Activated T-cell treated with anti-CD3 and anti-CD28 coated beads for 1 hour (primary cell): ENCODE measurements at places on chromosomes 3 and 15.
A peak's percentile ranks its signal among the peaks of the same experiment; 100 is the strongest.

DNA sequence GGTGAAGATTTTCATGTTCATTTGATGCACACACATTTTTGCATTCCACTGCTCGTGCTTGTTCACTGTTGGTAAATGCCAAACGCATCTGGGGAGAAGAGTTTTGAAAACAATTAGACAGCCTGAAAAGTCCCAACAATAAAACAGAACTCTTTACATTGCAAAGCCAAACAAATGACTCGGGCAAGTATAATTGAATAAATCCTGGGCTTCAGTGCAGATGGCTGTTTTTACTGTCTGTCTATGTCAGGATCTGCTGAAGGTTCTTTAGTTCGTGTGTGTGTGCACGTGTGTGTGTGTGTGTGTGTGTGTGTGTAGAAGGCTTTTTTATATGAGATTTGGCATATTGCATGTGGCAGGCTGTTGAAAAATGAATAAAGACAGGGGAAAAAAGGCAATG, 277.5 kb upstream of the CDIN1 start:
- no peak for DNase-seq

GRCh38 chr3:117017135-117017894, 307.7 kb downstream of the TUSC7 start:
- DNase-seq: no peak

DNA sequence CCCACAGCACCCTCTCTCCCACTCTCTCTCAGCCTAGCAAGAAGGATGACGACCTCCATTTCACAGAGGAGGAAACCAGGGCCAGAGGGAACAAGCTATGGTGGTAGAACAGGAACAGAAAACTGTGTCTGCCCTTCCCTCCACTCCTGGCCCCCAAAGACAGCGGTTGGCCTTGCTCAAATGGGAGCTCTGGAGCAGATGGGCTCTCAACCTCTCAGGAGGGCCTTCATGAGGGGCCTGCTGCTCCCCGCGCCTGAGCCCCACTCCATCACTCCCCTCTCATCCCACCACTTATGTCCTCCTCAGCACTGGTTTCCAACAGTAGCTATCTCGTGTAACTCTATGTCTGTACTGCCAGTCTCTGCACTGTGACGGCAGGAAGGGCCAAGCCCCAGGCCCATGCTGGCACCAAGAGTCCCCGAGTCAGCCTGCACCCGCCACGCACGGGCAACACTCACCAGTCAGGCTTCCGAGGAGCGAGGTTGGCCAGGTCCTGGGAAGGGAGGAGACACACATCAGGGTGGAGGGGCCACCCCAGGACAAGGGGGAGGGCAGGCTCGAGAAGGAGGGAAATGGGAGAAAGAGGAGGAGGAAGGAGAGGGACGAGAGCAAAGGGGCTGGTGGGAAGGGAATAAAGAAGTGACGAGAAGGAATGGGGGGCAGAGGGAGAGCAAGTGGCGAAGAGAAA, 45.5 kb downstream of the PTH1R start:
- DNase-seq: no peak

DNA sequence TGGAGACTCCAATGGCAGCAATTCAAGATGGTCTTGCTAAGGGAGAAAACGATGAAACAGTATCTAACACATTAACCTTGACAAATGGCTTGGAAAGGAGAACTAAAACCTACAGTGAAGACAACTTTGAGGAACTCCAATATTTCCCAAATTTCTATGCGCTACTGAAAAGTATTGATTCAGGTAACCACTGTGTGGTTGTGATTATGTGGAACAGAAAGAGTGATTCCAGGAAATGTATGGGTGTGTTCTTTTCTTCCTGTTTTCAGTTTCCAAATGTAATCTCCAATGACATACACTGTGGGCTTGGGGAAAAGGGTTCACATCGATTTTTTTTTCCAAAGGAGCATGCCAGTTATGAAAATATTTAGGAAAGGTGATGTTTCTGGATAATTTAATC, 10.9 kb downstream of the SCG3 start:
- DNase-seq: no peak

- DNase-seq: peak; percentile 58
These were observed 1.9 kb downstream of the KLF13 start for GRCh38 chr15:31328428-31328968.

GRCh38 chr3:191307341-191307740, 21.9 kb upstream of the CCDC50 start:
- DNase-seq: no peak

- DNase-seq: no peak
These were observed 15.9 kb upstream of the CHST2 start for GRCh38 chr3:143103652-143104051.

GRCh38 chr3:71208211-71209095, 375.1 kb downstream of the FOXP1 start:
- DNase-seq: no peak

GRCh38 chr3:119643528-119643927, 16.9 kb downstream of the POPDC2 start:
- DNase-seq: no peak

DNA sequence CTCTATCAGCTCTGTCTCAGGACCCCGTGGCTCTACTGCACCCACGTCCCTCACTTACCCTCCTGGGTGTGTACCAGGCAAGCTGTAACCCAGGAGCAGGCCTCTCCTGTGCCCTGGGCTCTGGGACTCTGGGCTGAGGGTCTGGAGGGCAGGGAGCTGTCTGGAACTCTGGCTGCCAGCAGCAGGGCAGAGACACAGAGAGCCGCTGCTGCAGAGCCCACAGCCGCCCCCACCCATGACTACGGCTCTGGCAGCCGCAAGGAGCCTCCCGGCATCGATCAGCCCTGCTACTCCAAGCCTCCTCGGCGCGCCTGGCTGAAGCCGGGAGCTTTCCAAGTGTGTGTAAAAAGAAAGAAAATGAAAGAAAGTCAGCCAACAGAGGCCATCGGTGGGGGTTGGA, 103.7 kb upstream of the ATP2B2 start:
- DNase-seq: no peak

DNA sequence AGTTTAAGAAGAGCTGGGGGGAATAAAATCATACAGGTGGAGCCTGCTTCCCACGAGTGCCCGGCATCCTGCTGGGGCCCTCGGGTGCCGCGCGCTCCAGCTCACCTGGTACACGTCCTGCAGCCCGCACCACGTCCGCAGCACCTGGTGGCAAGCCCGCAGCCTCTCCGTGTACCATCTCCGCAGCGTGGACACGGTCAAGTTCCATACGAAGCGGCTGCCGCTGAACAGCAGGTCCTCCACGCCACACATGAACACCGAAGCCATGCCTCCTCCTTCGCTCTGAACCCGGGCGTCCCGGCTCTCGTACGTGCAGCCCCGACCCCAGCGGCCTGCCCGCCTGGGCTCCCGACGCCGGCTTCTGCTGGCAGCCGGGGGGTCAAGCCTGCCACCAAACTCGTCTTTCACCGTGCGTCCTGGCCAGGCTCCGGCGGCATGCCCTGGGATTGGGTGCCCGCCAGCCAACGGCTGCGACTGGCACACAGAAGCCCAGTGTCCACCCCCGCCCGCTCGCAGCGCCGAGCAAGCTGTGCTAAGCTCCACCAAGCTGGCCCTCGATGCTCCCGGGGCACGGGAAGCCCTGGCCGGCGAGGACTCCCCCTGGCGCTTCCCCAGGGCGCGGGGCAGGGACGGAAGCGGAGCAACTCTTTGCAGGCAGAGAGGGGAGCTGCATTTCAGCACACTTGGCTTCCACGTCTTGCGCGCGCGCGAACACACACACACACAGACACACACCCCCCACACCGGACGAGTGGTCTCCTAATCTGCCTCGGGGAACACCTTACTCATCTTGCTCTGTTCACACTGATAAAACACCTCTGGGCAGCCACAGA, at the start of gene FRMD4B:
Gene FRMD4B, minus strand, starts transcription at position 366 of the 833 bp plus-strand sequence. Its CDS starts 99 bp downstream, at position 267.
- no peak for DNase-seq

- no peak for DNase-seq
These were observed 386.6 kb upstream of the THBS1 start for GRCh38 chr15:39194106-39194830.

GRCh38 chr3:174541708-174542315, 317.3 kb upstream of the NAALADL2 start:
- DNase-seq: no peak

DNA sequence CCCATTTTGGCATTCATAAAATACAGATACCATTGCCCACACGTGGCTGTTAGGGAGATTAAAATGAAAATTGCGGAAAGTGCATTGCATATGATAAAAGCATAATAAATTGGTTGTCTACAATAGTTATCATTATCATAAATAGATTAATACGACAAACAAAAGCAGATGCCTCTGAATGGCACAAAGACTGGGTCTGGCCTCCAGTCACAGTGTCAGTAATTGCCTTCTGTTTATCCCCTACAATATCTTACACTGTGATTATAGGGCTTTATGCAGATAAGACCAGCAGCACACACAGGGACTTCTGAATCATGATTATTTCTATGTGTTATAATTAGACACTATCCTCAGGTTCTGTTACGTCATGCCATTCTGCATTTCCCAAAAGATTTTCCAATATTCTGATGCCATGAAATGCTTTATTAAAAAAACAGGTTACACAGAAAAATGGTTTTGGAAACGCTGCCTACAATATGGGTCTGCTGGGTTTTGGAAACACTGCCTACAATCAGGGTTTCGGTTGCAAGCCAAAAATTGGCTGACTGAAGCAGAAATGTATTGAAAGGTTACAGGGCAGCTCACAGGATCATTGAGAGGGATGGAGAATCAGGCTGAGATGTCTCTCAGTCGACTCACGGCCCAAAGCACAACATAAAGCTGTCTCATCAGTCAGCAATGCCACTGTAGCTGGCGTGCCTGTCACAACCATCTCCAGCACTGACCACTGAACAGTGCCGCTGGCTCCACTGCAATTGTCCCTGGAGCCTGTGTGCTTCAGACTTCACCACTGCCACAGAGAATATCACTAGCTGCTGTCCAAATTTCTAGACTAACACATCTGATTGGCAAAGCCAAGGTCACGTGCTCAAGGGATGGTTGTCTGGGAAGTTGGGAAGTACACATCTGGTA, 248.1 kb downstream of the ERC2 start:
- no peak for DNase-seq

DNA sequence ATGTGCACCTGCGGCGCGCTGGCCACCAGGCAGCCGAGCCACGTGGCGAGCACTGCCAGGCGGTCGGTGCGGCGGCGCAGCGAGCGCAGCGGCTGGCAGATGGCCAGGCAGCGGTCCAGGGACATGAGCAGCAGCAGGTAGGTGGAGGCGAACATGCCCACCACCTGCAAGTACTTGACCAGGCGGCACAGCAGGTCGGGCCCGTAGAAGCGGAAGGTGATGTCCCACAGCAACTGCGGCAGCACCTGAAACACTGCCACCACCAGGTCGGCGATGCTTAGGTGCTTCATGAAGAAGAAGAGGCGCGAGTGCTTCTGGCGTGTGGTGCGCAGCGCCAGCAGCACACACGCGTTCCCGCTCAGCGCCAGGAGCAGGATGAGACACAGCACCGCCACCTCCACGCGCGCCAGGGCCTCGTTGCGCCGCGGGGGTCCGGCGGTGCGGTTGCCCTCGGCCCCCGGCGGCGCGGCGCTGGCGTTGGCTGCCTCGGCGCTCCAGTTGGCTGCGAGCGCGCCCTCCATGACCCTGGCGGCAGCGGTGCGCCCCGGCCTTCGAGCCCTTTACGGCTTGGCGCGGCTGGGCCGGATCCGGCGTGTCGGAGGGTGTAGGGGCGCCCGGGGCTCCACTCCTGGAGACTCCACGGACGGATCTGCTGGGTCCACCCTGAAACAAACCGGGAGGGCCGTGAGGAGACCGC, 1.6 kb downstream of the OXTR start:
- DNase-seq: no peak

GRCh38 chr3:1091286-1091685, 1.5 kb upstream of the CNTN6 start:
- no peak for DNase-seq

- no peak for DNase-seq
These were observed 100.7 kb downstream of the SHOX2 start for GRCh38 chr3:158005391-158006100.

DNA sequence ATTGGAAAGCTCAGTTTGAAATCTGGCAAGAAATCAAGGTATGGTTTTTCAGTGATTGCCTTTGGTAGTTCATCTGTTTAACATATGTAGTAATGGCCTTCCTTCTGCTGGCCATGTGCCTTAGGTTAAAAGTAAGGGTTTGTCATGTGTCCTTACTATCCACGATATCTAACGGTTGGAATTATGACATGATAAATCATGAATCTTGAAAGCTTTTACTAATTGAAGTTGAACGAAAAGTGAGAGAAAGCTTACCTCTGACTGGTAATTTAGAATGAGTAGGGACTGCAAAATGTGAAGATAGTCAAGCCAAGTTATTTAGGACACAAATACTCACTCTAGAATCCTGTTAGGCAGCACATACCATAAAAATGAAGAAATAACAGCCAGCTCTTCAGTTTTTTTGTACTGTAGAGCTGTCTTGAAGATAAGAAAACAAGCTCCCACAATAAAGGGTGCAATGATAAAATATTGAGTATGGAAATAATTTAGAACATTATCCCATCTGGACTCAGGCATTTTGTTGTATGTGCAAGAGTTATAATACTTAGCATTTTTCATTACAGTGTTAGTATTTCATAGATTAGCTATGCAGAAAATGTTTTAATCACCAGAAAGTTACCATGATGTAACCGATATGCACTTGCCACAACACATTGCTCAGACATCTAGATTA, 303.4 kb downstream of the ZNF385D start:
- DNase-seq: no peak

DNA sequence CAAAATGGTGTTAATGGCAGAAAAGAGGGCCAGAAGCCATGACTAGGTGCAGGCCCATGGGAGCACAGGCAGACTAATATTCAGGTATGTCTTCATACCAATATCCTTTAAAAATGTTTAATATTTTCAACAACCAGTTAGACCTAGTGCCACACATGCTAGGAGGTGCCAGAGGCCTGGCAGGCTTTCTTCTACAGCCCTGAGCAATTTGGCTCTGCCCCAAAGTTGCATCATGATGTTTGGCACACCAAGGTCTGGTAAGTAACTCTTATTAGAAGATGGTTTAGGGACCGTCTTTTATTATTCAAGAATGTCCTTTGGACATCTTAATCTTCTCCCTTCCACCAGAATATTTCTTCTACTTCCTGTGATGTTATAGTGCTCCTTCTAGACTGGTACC, 34.8 kb downstream of the MITF start:
- no peak for DNase-seq

DNA sequence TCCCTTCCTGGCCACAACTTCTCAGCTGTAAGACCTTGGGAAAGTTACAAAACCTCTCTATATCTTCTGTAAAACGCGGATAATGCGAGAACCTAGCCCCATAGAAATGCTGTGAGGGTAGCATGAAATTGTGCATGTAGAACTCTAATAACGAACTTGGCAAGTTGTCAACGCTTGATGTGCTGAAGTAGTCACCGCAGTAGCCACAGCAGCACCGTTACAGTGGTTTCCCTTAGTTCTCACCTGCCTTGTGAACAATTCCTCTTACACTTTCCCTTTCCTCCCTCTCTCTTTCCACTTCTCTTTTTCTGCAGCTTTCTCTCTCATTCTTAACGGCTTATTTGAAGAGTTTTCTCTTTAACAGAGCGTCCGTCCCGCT, 447 bp upstream of the SHQ1 start:
- no peak for DNase-seq

- DNase-seq: no peak
These were observed 140.5 kb downstream of the TLE3 start for GRCh38 chr15:69957175-69957574.

DNA sequence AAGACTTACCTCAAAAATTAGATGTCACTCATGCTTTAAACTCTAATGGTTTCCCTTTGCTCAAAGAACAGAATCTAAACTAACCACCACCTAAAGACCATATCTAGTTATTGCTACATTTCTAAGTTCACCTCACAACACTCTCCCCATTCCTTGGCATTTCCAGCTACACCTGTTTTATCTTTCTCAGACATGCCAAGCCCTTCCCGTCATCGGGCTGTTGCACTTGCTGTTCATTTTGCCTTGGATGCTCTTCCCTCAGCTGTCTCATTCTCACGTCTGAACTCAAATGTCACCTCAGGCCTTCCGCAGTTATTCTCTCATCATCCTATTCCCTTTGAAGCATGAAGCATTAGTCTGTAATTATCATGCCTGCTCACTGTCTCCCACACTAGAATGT, 1.1 kb upstream of the ACTR8 start:
- DNase-seq: no peak
